ENCODE measurements at places on chromosomes 7 and 10.
A peak's percentile ranks its signal among the peaks of the same experiment; 100 is the strongest.

- DNase-seq = peak; percentile 31
Measured at GRCh38 chr10:114631666-114632417, 26.2 kb downstream of the ABLIM1 start.

DNA sequence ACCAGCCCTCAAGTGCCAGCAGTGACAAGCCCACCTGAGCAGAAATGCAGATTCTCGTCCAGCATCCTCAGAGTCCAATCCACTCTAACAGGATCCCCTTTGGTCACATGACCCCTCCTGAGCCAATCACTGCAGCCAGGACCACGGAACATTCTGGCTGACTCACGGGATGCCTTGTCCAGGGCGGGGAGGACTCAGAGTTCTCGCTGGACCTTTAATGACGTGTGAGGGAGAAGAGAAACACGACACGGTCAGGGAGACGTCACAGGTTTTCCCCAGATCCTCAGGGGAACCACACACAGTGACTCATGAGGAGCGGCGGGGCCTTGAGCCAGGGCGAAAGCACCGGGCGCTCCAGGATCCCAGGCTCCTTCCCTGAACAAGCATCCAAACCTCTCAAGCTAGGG is 155.7 kb downstream of the PTPRN2 start:
- DNase-seq = no peak

DNA sequence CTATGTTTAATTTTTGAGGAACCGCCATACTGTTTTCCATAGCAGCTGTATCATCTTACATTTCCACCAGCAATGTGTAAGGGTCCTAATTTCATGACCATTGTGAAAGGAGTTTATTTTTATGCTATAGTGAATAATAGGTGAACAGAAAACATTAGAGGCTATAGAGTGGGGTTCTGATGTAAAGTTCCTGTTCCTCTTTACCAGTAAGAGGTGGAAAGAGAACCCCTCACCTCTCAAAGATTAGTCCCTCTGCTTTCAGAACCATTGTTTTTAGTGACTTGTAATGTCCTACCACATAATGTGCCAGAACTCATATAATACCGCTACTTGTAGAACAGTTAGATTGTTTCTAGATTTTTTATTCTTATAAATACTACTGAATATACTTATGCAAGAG is 34.2 kb downstream of the SUFU start:
- DNase-seq = no peak

- DNase-seq = no peak
Measured at GRCh38 chr10:11522821-11523245, 88.6 kb downstream of the USP6NL start.

DNA sequence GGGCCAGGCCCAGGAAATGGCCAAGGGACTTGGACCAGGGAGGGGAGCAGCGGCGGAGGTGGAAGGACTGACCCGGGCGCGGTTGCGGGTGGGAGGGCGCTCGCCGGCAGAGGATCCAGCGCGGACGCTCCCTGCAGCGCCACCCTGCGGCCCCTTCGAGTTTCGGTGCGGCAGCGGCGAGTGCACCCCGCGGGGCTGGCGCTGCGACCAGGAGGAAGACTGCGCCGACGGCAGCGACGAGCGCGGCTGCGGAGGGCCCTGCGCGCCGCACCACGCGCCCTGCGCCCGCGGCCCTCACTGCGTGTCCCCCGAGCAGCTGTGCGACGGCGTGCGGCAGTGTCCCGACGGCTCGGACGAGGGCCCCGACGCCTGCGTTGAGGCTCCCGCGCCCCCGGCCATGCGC is 16.8 kb upstream of the ZNF467 start:
- DNase-seq = peak; percentile 63

DNA sequence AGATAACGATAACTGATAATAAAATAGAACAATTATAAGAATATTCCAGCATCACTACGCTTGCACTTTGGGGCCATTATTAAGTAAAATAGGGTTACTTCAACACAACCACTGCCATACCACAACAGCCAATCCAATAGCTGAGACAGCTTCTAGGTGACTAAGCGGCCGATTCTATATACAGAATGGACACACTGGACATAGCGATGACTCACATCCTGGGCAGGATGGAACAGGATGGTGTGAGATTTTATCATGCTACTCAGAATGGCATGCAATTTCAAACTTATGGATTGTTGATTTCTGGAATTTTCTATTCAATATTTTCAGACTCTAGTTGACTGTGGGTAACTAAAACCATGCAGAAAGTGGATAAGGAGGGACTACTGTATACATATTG is 920.9 kb downstream of the LRMDA start:
- no peak for DNase-seq

GRCh38 chr10:27717224-27717623 is 28.4 kb downstream of the MKX start:
- no peak for DNase-seq

DNA sequence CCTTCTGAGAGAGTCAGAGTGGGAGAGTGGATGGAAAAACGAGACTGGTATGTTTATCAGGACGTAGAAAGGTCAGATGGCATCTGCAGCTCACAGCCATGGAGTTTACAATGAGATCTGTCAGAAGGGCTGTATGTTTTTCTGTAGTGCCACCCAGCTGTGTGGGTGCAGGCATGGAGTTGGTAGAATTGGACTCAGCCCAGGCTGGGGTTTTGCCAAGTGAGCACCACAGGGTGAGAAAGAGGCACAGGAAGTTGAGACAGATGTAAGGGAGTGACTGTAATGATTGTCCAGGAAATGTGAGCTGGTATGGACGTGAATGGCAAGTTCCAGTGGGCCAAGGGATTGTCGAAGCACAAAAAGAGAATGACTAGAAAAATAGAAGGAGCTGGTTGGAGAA is 9.1 kb upstream of the ZYX start:
- DNase-seq = peak; percentile 51

- no peak for DNase-seq
Measured at GRCh38 chr10:95850791-95851190, 57.0 kb upstream of the CC2D2B start.

- no peak for DNase-seq
Measured at GRCh38 chr10:103535595-103535994, 42.1 kb downstream of the NEURL1 start.

GRCh38 chr10:23870651-23871610 is 338.0 kb upstream of the KIAA1217 start:
- no peak for DNase-seq

- no peak for DNase-seq
Measured at GRCh38 chr10:49567810-49568209, 28.9 kb upstream of the ERCC6 start.

GRCh38 chr10:21506351-21506750 is 19.1 kb downstream of the SKIDA1 start:
- DNase-seq = no peak

- DNase-seq = no peak
Measured at GRCh38 chr10:115761166-115761565, 511.8 kb downstream of the GFRA1 start.

- DNase-seq = no peak
Measured at GRCh38 chr10:88978463-88978862, 12.1 kb upstream of the FAS start.

- DNase-seq = no peak
Measured at GRCh38 chr7:3991731-3992231, 690.3 kb upstream of the FOXK1 start.

- no peak for DNase-seq
Measured at GRCh38 chr7:79452495-79453265, 787 bp downstream of the MAGI2 start.

DNA sequence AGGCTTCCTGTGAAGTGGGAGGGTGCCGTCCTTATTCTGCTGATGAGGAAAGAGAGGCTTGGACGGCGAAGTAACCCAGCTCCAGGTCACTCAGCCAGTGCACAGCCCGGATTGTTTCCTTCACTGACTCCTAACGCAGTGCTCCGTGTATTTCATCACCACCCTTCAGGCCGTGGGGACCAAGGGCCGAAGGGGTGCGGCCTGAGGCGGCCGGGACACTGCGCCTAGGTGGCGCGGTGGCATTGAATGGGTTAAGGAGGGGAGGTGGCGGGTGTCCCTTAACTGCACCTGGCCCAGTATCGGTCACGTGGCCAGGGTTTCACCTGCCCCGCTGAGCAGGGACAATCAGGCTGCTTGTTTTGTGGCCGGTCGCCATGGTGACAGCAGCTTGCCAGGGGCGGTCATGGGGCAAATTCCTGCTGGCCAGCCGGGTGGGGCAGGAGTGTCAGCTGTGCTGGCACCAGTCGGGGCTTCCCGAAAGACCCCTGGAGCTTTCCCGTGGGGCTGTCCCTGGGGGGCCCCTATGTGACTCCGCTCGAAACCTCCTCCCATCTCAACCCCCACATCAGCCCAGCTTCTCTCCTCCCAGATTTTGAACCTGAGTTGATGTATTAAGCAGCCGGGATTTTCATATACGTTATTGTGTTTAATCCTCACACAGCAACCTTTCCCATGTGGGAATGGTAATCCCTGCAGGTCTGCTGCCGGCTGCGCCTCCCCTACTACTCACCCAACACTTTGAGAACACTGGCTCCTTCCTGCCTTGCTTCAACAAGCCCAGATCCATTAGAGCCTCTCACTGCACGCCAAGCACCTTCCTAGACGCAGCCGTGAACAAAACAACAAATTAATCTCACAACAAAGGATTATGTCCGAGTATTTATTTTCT is 4.4 kb upstream of the ABHD11 start:
- DNase-seq = no peak

DNA sequence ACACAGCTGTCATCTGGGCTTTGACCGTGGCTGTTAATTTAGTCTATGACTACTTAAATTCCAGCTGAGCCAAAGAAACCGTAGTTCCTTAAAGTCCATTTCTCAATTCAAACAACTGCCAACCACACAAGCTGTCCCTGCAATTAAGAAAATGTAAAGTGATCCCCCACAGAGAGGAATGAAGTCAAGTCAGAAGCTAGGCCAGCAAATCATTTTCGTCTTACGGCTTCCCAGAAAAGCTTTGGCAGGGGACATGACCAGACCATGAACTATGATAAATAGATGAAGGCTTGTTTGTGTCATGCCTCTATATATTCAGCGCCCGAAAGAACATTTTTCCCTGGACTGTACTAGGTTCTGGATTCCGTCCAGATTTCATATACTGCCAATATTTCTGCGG is 54.6 kb downstream of the HACD1 start:
- no peak for DNase-seq

GRCh38 chr7:76291351-76292212 is 10.9 kb upstream of the HSPB1 start:
- DNase-seq = peak; percentile 90

DNA sequence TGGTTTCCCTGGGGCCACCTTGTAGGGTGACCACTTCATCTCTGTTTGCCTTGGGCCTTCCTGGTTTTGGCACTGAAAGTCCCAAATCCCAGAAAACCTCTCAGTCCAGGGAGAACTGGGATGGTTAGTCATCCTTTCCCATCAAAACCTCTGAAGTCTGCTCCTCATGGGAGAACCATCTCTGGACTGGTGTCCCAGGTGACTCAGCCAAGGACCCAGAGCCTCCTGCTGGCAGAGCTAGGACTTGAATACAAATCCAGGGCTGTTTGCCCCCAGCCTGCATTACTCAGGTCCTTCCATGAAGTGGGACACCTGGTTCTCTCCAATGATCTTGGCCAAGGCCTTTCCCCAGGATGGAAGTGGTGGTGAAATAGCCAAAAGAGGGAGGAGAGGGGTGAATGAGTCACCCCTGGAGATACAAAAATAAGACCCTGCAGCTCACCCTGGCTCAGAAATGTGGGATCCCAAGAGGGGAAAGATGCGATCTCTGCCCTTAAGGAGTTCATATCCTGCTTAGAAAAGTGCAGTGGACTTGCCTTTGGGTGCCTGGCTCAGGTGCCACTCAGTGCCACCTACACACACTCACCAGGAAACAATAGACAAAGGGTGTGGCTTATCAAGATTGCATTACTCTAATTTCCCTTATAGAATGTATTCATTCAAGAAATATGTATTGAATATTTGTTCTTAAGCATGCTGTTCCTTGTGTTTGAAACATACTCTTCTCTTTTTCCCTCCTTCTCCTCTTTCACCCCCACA is 22.0 kb downstream of the ADRA2A start:
- no peak for DNase-seq

DNA sequence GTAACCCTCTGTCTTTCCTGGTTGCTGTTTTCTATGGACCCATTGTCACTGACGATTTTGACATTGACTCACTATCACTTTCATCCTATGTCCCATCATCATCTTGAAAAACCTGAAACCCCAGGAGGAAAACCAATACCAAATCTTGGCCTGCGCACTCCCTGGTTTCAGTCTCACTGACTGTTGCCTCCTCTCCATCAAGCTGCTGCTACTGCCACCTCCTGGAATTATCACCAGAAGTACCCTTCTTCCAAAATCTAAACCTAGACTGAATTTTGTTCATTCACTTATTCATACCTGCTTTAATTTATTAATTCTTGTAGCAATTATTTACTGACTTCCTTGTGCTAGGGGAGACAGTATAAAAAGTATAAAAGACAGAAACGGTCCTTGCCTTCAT is 44.5 kb upstream of the ACBD5 start:
- peak; percentile 52 for DNase-seq

GRCh38 chr10:54368984-54369383 is 432.0 kb downstream of the PCDH15 start:
- no peak for DNase-seq

DNA sequence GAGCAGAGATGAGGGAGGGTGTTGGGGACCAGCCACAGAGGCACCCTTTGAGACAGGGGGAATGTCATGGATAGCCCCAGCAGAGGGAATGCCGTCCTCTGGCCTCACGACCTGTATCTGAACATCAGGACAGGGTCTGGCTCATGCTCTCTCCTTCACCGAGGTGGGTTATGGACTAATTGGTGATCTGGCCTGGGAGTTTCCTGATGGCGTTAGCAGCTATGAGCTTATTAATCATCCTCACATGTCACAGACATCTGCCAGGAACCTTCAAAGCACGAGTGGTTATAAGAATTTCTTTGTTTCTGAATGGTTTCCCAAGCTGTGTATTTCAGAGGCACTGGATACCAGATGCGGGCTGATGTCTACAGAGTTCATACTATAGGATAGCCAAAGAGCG is 6.9 kb downstream of the CPA4 start:
- DNase-seq = no peak

- DNase-seq = no peak
Measured at GRCh38 chr7:80369321-80369720, 142.5 kb downstream of the GNAT3 start.

DNA sequence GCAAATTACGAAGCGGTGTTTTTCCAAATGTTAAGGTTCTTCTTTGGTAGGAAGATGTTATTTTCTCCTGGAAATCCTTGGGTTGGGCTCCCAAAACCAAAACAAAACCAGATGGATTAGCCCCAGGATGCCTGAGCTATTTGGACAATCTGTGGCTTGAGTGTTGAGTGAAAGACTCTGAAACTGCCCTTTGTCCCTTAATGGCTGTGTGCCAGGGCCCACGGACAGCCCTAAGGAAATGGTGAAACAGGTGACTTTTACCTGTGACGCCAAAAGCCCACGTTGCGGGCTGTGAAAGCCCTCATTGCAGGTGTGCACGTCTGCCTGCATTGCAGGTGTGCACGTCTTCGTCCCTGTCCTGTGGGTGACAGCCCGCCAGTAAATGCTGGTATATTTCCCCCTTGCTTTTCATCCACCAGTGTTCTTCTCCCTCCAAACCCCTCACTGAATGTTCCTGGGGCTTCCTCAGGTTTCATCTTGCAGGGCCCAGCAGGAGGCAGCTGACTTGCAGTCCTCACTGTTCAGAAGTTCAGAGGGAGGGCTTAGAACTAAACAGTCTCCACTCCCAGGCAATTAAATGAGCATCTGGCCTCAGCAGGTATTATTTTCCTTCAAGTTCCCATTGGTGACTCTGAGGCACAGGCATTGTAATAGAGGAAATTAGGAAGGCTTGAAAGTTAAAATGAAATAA is 10.7 kb downstream of the PFKP start:
- DNase-seq = no peak

All from activated naive CD4-positive, alpha-beta T cell treated with anti-CD3 and anti-CD28 coated beads, Interleukin-2, amount 10 ng/mL, durations not matched to agents 7 days and 5 days (primary cell).